HFFc6 (cell line): ENCODE measurements at places on chromosomes 6 and 20.

- DNase-seq: no peak
Measured at GRCh38 chr6:22300273-22300998, 3.6 kb upstream of the PRL start.

DNA sequence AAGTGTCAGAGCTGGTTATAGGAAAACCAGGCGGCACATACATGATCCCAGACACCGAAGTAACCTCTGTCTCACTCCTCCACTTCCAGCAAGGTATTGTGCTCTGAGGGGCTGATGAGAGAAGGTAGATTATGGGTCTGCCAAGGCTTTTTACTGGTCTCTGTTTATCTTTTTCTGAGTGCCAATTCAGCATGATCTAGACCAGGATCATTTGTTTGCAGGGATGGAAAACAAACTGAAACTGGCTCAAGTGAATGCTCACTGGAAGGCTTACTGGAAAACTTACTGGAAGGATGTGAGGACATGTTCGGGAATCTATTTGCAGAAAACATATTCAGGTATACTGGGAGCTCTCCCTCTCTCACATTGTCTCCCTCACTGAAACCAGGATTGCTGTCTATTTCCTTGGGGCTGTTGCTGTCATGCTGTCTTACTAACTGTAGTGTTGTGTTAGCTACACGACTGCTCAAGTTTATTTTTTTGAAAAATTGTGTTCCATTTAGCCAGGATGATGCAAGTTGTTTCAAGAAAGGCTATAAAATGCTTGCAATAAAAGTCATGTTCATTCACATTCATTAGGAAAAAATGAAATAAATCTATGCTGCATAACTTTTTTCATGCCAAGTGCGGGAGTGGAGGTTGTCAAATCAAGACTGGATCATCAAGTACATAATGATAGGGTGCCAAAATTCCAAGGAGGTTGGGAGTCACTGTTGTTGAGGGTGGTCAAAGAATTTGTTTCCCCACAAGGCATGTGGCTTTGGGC lies 37.0 kb downstream of the KLHL31 start:
- peak; percentile 28 for DNase-seq

- DNase-seq: no peak
Measured at GRCh38 chr6:170130771-170131241, 160.1 kb downstream of the DLL1 start.

GRCh38 chr6:138250513-138251247 lies 32.4 kb upstream of the PBOV1 start:
- peak; percentile 67 for DNase-seq

DNA sequence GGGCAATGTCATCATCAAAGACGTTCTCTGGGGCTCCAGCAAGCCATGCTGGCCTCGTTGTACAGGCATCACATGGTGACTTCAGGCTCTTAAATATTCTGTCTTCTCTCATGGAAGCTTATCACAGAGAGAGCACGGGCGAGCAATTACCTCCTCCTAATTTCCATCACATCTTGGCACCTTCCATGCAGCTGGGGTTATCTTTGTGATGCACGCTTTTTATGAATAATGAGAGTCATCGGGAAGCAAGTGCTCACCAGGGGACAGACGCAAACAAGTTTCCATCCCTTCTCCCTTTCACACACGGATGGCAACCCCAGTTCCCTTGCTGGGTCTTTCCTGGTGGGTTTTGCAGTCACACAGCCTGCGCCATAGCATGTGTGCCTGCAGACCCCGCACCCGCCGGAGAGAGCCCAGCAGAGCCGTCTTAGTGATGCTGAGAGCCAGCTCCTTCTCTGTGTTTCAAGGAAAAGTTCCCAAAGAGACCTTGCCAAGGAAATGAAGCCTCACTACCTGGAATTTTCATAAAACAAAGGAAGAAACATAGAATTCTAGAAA lies 116.3 kb upstream of the AFDN start:
- DNase-seq: no peak

DNA sequence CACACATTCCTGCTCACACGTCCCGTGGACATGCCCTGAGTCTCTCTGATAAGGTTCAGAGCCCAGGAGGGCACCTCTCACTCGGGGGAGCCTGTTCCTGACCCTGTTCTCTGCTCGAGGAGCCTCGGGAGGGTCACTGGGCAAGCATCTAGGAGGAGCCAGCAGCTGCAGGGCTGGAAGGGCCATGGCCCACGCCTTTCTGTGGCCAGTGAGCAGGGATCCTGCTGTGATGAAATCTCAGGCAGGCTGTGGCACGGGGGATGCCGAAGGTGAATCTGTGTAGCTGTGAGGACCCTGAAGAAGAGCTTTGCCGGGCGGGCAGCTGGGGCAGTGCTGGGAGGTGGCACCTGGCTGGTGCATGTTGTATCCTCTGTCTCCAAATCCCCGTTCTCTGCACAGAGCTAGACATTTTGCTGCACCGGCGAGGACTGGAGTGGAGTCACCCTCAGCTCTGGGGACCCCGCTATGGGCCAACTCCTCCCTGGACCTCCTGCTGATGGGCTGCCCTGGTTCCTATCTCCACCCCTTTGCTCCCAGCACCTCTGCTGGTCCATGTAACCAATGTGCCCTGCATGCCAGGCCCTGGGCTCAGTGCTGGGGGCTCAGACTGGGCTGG lies 7.1 kb upstream of the NPBWR2 start:
- DNase-seq: no peak

- DNase-seq: no peak
Measured at GRCh38 chr6:110398778-110399177, 16.6 kb downstream of the DDO start.

GRCh38 chr20:19566226-19566945 lies 191.7 kb upstream of the RIN2 start:
- no peak for DNase-seq

GRCh38 chr6:125906158-125906998 lies 50.2 kb upstream of the HINT3 start:
- peak; percentile 24 for DNase-seq

DNA sequence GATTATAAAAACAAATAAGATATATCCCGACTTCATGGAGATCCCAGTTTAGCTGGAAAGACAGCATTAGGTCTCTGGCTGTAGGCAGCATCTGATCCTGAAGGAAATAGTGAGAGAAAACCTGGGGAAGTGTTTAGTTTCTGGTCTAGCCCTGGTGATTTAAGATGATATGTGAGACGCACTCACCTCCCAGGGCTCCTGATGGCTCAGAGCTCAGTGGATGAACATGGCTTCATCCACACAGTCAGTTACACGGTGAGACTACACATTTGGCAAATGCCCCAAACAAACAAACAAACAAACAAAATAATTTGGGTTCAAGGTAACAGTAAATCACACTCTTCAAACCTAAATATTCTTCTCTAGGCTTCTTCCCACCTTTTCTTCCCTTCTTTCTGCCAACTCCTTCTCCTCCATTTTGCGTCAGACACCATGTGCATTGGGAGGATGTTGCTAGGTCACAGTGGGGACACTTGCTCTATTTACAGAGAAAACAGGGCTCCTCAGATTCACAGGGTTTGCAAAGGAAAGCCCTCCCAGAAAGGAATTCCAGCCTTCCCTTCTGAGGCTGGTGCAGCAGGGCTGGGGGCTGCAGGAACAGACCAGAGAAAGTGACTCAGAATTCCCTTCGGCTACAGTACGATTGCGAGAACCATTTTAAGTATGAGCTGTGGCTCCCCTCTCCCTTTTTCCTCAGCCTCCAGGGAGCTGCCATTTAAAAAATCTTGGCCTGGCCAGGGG lies 59.6 kb upstream of the SALL4 start:
- no peak for DNase-seq

GRCh38 chr6:131210469-131210868 lies 75.2 kb downstream of the AKAP7 start:
- no peak for DNase-seq

GRCh38 chr6:67200626-67201403 lies 1434.3 kb upstream of the ADGRB3 start:
- no peak for DNase-seq

- peak; percentile 78 for DNase-seq
Measured at GRCh38 chr20:10521068-10521831, 86.1 kb downstream of the SLX4IP start.

GRCh38 chr6:146595972-146596731 lies 2.6 kb upstream of the ADGB start:
- DNase-seq: no peak

DNA sequence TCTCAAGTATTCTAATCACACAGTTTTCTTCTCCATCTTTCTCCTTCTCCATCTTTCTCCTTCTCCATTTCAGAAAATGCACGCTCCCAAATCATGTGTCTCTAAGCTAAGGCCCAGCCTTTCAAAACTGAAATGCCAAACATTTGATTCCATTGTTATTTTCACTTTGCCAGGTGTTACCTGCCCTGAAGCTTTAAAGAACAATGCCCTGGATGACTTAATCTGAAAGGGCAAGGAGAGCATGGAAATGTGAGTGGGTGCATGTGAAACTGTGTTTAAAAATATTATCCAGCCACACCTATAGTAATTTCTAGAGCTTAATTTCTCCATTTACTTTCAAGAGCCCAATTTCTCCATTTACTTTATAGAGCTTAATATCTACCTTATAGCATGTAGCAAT lies 42.4 kb upstream of the GCLC start:
- no peak for DNase-seq

DNA sequence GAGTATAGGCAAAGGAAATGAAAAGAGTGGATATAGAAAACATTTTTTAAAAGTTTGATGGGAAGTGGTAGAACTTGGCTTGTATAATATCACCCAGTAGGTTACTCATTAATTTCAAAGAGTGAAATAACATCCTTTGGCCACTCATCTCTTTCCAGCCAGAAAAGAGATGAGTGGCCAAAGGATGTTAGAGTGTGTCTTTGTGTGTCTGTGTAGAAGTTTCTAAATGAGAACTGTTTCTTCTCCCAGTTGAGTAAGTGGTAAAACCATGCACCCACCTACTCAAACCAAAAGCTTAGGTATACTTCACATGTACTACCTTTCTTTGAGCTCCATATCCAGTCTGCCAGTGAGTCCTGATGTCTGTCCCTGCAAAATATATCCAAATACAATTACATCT lies 47.7 kb upstream of the TMEM244 start:
- DNase-seq: no peak

DNA sequence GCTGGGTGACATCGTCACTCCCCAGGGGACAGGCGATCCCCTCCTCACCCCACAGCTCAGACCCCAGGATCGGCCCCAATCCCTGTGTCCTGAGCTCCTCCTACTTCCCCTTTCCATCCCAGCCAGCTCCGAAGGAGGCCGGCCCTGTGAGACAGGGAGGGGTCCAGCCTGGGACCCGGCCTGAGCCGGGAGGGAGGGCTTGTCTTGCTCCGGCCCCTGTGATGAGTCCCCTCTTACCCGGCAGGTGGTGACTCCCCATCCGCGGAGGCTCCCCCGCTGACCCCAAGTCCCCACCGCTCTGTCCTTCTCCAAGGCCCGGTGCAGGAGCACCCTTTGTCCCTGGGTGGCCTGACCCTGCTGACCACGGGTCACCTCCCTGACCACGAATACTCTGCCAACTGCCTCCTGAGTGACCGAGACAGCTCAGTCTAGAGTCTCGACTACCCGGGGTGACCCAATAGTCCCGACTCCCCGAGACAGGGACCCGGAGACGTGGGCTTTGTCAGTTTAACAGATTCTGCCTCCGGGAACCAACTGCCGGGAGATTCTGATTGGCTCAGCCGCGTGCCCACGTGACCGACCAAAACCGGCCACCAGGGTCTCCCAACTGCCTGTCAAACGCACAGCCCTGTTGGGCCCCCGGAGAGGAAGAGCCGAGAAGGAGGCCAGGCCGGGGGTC lies 187.4 kb upstream of the PROKR2 start:
- peak; percentile 5 for DNase-seq

- DNase-seq: no peak
Measured at GRCh38 chr6:115954740-115955139, 106.0 kb downstream of the FRK start.

GRCh38 chr6:4178737-4179333 lies 43.5 kb upstream of the ECI2 start:
- no peak for DNase-seq

DNA sequence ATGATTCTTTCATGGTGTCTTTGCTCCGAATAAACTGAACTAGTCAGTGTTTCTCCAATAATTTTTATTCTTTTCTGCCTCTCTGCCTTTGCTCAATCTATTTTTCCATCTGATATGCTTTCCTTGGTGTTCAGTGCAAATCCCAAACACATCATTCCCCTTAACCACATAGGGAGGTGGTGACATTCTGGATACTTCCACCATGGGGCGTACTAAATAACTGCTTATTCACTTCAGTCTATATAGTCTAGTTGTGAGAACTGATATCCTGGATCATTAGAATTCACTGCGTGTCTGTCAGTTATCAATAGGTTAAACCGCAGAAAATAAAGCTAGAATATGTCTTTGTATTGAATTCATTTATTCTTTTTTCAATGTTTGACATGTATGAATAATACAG lies 83.1 kb downstream of the KCNQ5 start:
- no peak for DNase-seq

DNA sequence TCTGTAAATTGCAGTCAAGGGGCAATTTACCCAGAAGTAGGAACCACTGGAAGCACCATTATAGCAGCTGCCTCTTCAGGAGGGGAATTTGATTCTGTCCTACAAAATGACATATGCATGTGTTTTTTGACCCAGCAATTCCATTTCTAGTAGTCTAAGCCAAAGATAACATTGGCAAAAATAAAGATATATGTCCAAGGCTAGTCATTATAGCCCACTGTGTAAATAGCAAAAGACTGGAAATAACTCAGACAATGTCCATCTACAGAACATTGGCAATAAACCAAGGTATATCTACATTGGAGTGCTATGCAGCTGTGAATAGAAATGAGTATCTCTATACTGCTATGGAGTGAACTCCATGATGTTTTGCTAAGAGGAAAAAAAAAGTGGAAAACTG lies 12.5 kb upstream of the PANK2 start:
- DNase-seq: no peak

DNA sequence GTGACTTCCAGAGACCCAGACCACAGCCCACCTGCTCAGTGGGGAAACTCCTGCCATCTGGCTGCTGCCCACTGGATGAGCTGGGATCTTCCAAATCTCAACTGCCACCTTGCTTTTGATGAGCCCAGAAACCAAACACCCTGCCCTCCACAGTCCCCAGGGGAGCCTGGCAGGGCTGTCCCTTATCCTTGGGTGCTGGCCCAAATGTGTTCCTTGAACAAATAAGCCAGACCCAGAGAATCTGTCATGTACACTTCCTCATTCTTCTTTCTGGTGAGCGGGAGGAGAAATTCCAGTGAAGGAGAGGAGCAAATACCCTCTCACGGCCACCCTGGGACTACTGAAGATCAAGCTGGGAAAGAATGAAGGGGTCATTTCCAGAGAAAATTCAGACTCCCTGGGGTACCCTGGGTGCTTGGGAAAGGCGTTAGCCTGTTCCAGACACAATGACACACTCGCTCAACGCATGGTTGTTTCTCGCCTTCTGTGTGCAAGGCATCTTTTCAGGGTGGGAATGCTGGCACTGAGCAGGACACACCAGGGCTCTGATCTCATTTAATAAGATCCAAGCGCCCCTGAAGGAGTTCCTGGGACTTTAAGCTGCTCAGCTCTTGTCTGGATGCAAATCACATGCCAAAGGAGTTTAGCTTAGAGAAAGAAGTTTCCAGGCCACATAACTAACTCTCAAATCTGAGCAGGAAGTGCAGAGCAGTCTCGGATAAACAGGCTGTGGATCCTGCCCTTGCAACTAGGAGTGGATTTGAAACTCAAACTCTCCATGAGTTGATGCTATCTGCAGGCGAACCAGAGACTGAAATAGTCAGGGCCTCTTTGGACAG lies 38.5 kb downstream of the PXDC1 start:
- DNase-seq: no peak
